ENCODE measurements at places on chromosomes 6 and 20. TPM values are rescaled to one million over a fixed set of nuclear protein-coding genes. Genes with fewer than 3 reads are reported as not detected.
A peak's percentile ranks its signal among the peaks of the same experiment; 100 is the strongest.

DNA sequence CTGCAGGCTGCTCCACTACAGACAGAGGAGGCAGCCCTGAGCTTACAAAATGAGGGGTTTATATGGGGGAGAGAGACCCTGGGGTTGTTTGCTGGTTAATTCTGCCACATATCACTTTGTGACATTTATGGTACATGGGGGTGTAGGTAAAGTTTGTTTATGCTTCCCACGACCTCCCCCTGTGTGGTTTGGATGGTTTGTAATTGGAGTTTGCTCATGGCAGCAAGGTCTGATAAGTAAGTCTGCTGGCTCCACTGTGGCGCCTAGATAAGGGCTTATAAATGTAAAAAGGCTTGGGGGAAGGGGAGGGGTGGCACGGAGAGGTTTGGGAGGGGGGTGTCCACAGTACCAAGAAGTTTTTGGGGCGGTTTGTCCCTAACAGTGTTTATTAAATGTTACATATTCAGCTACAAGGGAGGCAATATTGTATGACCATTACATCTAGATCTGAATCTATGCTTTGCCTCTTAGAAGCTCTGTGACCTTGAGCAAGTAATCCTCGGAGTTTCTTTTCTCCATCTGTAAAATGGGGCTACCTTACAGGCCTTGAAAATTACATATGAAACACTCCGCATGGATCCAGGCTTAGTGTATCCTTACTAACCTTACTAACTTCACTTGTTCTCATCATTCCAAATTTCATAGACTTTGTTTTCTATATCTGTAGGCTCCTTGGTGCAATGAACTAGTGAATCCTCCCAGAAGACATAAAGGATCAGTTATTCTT lies 204.8 kb upstream of the NOX3 start:
- no peak overlapping the region for H3K4me3 ChIP-seq
- H3K36me3 ChIP-seq: no peaks in the 10 kb centered on the region
- no peak for DNase-seq
- no peaks in the 10 kb centered on the region for H3K4me1 ChIP-seq

DNA sequence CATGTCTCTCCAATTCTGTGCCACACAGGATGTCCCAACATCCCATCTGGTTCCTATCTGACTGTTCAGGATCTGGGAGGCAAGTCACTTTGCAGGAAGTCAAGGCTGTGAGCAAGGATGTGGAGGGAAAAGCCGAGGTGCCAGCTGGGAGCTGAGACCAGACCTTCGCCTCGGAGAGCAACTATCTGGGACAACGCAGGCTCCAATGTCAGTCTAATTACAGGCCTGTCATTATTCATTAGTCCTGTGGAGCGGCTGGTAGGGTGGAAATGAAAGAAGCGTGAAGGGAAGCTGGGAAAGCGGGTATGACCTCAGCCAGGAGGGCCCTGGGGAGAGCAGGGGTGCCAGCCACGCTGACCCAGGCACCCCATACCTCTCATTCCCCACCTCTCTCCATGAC lies 147.3 kb downstream of the UNC5CL start:
- no peaks in the 10 kb centered on the region for H3K36me3 ChIP-seq
- no peak overlapping the region for H3K27ac ChIP-seq
- H3K4me3 ChIP-seq: no peak overlapping the region

The GJA1 gene
- polyA plus RNA-seq: not detected

DNA sequence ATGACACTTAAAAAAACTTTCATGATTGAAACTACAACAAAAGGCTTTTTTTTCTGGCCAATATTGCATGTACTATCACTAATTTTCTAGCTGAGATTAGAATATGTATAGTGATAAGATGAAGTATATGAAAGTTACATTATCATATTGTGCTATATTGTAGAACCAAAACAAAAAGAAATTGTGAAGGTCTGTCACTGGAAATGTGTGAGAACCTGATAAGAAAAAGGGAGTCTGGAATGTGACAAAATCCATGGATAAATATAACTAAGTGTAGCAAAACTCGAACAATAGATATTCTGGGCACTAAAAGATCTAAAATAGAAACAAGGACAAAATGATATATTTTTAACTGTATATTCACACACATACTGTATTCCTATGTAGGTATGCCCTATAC lies 36.7 kb upstream of the FAM135A start:
- H3K27me3 ChIP-seq: peaks cover 3% of the 10 kb centered on the region
- H3K36me3 ChIP-seq: no peaks in the 10 kb centered on the region
- no peak overlapping the region for H3K27ac ChIP-seq
- DNase-seq: no peak

- H3K4me1 ChIP-seq: no peaks in the 10 kb centered on the region
- no peak overlapping the region for H3K4me3 ChIP-seq
- peak; percentile 1 for DNase-seq
- no peak overlapping the region for H3K27ac ChIP-seq
Observed at GRCh38 chr6:47733879-47734558, 35.6 kb downstream of the ADGRF4 start.

The ETV7 gene
- polyA plus RNA-seq: 2.2 TPM

The SAMD3 gene
- polyA plus RNA-seq: 0.49 TPM

DNA sequence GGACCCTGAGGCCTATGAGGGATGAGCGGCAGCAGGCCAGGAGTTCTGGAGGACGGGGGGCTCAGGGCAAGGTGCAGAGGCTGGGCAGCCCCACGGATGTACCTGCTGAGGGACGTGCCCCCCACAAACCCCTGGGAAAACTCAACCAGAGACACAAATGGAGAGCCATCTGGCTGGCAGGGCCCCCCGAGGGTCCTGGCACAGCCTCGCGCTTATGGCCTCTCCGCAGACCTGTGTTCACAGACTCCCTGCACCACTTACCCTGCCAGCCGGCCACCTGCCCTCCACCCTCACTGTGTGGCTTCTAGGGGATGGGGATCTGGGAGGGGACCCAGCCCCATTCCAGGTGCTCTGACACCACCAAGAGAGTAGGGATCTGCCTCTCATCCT lies 3.4 kb upstream of the ZBTB46 start:
- peaks cover 15% of the 10 kb centered on the region for H3K27me3 ChIP-seq
- no peak overlapping the region for H3K27ac ChIP-seq
- no peaks in the 10 kb centered on the region for H3K36me3 ChIP-seq
- H3K4me3 ChIP-seq: no peak overlapping the region
- H3K4me1 ChIP-seq: peaks cover 18% of the 10 kb centered on the region

DNA sequence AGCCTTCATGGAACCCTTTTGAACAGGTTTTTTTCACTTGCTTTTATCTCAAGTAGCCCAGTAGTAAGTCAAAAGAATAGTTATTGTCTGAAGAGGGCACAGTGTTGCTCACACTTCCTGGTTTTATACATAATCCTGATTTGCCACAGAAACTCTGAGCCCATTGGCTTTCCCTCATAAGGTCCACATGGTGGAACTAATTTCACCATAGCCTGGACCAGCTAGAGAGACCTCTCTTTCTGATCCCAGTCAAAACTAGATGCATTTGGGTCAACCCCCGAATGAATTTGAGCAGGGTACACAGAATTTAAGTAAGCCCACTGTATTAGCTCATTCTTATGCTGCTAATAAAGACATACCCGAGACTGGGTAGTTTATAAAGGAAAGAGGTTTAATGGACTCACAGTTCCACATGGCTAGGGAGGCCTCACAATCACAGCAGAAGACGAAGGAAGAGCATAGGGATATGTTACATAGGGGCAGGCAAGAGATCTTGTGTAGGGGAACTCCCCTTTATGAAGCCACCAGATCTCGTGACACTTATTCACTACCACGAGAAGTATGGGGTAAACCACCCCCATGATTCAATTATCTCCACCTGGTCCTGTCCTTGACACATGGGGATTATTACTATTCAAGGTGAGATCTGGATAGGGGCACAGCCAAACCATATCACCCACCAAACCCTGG lies 6.2 kb downstream of the RWDD2A start:
- DNase-seq: no peak
- H3K27ac ChIP-seq: no peak overlapping the region
- no peaks in the 10 kb centered on the region for H3K36me3 ChIP-seq
- peaks cover 2% of the 10 kb centered on the region for H3K4me1 ChIP-seq
- H3K27me3 ChIP-seq: no peaks in the 10 kb centered on the region

The POPDC3 gene
- polyA plus RNA-seq: not detected

DNA sequence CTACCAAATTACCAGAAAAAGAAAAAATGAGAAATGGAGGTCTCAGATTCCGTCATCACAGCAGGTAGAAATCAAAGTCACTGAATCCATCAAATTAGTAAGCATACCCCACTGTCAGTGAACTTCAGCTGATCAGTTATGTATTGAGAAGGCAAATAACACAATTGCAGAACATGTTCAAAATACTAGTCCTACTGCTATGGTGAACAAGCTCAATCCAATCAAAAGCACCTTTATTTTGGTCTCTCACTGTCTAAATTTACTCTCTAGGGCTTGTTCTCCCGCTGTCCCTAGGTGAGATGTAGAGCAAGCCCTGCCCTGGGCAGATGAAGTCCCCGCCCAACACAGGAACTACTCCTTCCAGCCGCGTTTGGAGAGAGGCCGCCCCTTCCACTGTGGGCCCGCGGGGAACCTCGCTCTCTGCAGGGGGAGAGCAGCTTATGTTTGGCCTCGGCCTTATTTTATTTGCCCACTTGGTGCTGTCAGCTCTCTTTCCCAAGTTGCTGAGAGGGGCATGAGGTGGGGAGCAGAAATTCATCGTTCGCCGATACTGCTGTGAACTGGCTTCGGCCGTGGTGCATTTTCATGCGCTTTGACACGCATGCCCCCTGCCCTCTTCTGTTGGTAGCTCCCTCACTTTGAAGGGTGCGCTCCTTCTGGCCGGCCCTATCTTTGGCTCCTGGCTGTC lies 14.3 kb upstream of the MAP1LC3A start:
- H3K4me3 ChIP-seq: no peak overlapping the region
- no peak overlapping the region for H3K27ac ChIP-seq
- peaks cover 6% of the 10 kb centered on the region for H3K4me1 ChIP-seq
- H3K36me3 ChIP-seq: peaks cover 33% of the 10 kb centered on the region

GRCh38 chr6:160455081-160455480 lies 106.9 kb downstream of the SLC22A3 start:
- DNase-seq: no peak
- no peaks in the 10 kb centered on the region for H3K36me3 ChIP-seq
- peaks cover 18% of the 10 kb centered on the region for H3K27me3 ChIP-seq
- H3K4me3 ChIP-seq: no peak overlapping the region
- peaks cover 30% of the 10 kb centered on the region for H3K4me1 ChIP-seq

DNA sequence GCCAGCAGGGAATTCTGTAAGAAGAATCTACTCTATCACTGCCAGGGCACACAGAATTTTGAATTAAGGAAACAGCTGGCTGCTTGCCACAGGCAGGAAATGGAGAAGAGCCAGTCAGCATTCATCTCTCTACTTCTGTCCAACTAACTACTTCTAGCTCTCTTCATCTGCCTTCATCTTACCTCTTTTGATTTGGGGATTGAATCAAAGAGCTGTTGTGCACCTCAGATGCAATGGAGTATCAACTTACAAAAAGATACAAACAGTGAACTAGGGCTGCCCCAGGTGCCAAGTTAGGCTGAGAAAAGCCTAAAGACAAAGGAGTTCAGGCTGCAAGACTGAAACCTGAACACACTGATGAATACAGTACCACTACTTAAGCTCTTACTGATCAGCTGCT lies 82.0 kb downstream of the PTPRK start:
- H3K4me1 ChIP-seq: no peaks in the 10 kb centered on the region
- H3K36me3 ChIP-seq: no peaks in the 10 kb centered on the region
- no peak for DNase-seq
- no peak overlapping the region for H3K4me3 ChIP-seq
- no peak overlapping the region for H3K27ac ChIP-seq

The B3GAT2 gene
- polyA plus RNA-seq: not detected

- H3K27ac ChIP-seq: no peak overlapping the region
- peaks cover 10% of the 10 kb centered on the region for H3K4me1 ChIP-seq
Observed at GRCh38 chr6:134686071-134686470, 263.8 kb downstream of the ALDH8A1 start.

The CST1 gene
- not detected for polyA plus RNA-seq

The CTCFL gene
- polyA plus RNA-seq: not detected

The BPIFA2 gene
- not detected for polyA plus RNA-seq

GRCh38 chr6:149450679-149451375 lies 34.0 kb downstream of the ZC3H12D start:
- H3K4me3 ChIP-seq: peak overlapping the region; percentile 23
- no peak overlapping the region for H3K27ac ChIP-seq

The TAGAP gene
- 299 TPM for polyA plus RNA-seq

DNA sequence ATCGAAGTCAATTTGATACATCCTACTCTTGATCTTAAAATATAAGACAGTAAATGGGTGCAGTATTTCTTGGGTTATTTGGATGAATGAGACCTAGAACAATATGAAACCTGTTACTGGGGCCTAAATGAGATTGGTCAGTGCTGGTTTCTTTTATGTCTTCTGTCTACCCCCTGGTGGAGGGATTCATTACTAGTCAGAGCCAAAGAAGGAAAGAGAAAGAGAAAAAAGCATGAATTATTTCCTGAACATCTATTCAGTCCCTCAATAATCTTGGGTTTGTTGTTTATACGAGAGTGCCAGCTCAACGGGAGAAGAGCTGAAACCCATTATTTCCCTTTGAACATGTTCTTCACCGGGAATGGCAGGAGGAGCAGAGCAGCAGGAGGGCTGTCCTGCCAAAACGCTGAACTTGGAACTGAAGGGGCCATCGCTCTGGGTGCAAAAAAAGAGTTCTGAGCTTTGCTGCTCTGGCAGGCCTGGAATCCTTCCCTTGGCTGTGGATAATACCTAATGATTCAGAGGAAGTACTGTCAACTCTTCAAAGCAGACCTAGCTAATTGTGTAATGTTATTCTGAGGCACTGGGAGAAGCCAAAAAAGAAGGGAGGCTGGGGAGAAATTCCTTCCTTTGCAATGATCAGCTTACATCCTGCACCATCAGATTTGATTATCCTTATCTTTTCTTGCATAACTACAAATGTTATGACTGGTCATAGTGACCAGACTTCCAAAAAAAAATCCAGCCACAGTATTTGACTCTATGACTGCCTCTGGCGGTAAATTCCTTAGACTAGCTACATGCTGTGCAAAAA lies 72.0 kb downstream of the BLOC1S5 start:
- no peaks in the 10 kb centered on the region for H3K36me3 ChIP-seq
- no peak overlapping the region for H3K4me3 ChIP-seq
- H3K4me1 ChIP-seq: no peaks in the 10 kb centered on the region

The SLC17A3 gene
- not detected for polyA plus RNA-seq

The OTOR gene
- not detected for polyA plus RNA-seq

DNA sequence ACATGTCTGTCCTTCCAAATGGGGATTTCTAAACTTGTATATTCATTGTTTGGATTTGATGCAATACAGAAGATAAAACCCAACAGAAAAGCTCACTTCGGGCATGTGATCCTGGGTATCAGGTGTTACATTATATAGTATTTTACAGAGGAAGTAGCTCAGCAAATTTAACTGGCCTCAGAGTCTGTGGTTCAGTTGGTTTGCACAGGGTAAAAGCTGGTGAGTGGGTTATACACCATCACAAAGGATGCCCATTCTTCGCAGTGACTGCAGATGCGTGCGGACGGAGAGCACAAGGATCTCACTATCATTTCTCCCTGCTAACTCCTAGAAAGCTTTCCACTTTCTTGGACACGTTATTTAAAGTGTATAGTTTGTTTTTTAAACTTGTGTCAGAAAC lies 236.7 kb downstream of the TMEM242 start:
- H3K27ac ChIP-seq: no peak overlapping the region
- peaks cover 2% of the 10 kb centered on the region for H3K4me1 ChIP-seq
- H3K27me3 ChIP-seq: no peaks in the 10 kb centered on the region

GRCh38 chr6:134732763-134733162 lies 217.1 kb downstream of the ALDH8A1 start:
- H3K4me1 ChIP-seq: peaks cover 22% of the 10 kb centered on the region
- no peak for DNase-seq
- no peaks in the 10 kb centered on the region for H3K36me3 ChIP-seq
- no peaks in the 10 kb centered on the region for H3K27me3 ChIP-seq
- no peak overlapping the region for H3K27ac ChIP-seq

The ARMC12 gene
- polyA plus RNA-seq: not detected

All from CD14-positive monocyte (primary cell).